ENCODE measurements at places on chromosomes 3 and 15.
A peak's percentile ranks its signal among the peaks of the same experiment; 100 is the strongest.

GRCh38 chr15:101579631-101580163 lies 72.5 kb downstream of the TM2D3 start:
- no peak for DNase-seq

- DNase-seq: no peak
Measured at GRCh38 chr15:34754171-34754601, 612 bp downstream of the GJD2 start.

- no peak for DNase-seq
Measured at GRCh38 chr3:81390796-81391195, 370.6 kb downstream of the GBE1 start.

DNA sequence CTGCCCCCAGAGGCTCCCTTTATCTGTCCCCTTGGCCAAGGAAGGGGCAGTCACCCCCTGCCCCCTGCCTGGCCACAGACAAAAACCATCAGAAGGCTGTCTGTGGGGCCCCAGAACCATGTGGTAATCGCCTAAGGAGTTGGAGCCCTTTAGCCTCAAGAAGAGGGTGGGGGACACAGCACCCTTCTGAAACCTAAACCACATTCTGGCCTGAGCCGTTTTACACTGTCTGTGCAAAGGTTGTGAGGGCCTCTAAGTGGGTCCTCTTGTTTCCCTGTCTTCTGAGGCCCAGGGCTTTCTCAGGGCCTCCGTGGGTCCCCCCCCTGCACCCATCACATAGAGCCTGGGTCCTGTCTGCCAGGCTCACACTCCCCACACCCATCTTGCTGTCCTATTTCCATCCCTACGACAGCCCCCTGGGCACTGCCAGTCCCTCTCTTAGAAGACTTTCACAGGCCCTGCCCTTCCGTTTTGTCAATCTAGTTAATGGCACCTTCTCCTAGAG lies 17.9 kb upstream of the RPUSD3 start:
- DNase-seq: no peak

DNA sequence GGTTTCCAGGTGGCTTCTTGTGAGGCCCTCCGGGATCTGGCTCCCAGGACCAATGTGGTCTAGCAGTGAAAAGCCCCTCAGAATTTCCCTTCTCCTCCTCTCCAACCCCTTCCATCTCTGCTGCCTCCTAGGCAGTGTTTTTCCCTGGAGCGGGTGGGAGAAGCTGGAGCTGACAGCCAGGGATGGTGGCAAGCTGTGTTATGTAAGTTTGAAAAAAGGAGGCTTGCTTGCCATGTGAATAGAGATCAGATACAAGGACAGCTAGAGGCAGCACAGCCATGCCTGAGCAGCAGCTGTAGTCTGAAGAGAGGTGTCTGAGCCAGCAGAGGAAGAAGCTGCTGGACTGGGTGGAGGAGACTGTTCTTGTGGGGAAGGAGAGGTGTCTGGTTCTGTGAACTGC lies 20.6 kb downstream of the SNAPC5 start:
- no peak for DNase-seq

- no peak for DNase-seq
Measured at GRCh38 chr3:170864525-170865208, 5.3 kb downstream of the RPL22L1 start.

- no peak for DNase-seq
Measured at GRCh38 chr3:65615329-65615728, 423.4 kb downstream of the MAGI1 start.

DNA sequence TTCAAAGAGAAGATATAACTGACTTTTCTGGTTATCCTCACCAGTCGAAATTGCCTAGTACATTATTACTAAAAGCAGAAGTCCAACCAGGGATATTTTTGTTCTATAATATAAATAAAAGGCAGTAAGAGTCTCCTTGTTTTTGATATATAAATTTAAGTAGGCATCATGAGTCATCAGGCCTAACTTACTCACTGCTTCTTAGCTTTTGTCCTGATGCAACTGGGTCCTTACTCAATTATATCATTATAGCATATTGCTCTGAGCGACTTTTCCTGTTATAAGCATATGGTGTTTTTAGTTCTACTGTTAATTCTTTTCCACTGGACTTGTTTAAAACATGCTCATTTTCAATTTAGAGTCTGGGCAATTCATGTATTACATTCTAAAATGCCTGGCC lies 910.1 kb downstream of the MCTP2 start:
- DNase-seq: peak; percentile 9

DNA sequence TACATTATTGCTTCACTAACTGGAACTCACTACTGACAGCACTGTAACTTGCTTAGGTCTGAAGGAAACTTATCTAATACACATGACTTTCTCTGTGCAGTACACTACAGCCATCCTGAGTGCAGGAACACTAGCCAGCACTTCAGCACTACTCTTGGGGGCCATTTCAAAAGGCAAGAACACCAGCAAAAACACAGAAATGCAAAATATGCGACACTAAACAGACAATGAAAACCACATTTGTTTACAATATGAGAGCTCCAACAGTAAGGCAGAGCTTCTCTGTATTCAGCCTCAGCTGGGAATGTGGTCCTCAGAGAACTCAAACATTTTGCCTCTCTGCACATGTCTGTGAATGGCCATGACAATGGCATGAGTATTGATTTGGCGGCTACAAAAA lies 109.6 kb downstream of the ARRDC4 start:
- peak; percentile 43 for DNase-seq

DNA sequence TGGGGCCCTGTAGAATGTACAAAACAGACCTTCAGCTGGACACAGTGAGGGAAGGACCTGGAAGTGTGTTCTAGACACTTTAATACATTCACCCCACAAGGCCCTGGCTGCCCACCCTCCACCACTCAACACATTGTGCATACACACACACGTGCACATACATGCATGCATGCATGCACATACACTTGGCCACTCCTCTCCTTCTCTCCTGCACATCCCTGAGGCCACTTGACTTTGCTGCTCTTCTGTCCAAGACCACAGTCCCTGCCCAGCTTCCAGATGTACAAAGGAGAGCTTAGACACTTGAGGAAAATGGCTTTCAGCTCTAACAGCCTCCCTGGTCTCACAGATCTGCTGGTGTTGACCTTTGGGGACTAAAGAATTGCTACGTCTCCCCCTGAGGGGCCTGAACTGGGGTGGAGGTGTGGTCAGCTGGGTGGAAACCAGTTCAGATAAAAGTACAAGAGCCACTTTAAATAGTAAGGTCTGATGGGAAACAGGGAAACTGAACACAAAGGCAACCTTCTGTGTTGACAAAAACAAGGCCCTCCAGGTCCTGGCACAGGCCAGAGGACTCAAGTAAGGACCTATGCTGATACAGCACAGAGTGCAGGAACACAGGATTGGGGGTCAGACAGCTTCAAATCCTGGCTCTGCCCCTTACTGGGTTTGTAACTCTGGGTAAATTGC lies 24.8 kb upstream of the NOX5 start:
- DNase-seq: no peak

DNA sequence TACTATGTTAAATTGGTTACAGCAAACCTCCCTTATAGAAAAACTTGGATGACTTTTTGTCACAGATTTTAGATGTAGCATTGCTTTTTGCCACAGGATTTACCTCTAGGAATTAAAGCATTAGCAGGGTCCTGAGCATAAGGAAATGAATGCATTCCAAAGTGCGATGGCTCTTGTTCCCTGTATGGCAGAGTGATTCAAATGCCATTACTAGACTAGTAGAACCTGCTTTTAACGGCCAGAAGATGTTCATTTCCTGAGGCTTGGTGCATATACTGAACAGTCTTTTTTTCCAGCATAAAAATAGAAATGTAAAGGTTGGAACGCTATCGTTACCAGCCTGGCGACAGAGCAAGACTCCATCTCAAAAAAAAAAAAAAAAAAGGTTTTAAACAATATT lies 59.4 kb downstream of the WNT5A start:
- DNase-seq: no peak

GRCh38 chr3:12447075-12447474 lies 37.2 kb upstream of the TSEN2 start:
- no peak for DNase-seq

GRCh38 chr3:78794431-78794830 lies 973.4 kb downstream of the ROBO1 start:
- no peak for DNase-seq

GRCh38 chr15:63941698-63942465 lies 104.4 kb downstream of the DAPK2 start:
- no peak for DNase-seq

- no peak for DNase-seq
Measured at GRCh38 chr3:66885326-66886000, 112.6 kb upstream of the KBTBD8 start.

DNA sequence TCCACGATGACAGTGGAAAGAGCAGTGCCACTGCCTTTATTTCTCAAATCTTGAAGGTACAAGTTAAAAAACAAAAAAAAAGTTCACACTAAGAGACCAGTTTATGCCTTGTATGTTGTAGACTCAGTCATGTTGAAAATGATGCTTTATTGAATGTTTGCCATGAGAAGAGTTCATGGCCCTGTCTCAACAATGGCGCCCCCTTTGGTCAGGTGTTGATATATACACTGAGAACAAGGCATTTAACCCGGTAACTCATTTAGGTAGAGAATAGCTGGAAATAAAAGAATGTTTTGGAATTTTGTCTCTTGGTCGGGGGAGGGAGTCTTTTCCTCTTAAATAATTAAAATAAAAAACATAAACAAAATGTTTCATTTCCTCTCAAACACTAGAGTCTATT lies 145.6 kb upstream of the SLC2A2 start:
- no peak for DNase-seq

- no peak for DNase-seq
Measured at GRCh38 chr3:48999085-48999858, 7.9 kb upstream of the WDR6 start.

DNA sequence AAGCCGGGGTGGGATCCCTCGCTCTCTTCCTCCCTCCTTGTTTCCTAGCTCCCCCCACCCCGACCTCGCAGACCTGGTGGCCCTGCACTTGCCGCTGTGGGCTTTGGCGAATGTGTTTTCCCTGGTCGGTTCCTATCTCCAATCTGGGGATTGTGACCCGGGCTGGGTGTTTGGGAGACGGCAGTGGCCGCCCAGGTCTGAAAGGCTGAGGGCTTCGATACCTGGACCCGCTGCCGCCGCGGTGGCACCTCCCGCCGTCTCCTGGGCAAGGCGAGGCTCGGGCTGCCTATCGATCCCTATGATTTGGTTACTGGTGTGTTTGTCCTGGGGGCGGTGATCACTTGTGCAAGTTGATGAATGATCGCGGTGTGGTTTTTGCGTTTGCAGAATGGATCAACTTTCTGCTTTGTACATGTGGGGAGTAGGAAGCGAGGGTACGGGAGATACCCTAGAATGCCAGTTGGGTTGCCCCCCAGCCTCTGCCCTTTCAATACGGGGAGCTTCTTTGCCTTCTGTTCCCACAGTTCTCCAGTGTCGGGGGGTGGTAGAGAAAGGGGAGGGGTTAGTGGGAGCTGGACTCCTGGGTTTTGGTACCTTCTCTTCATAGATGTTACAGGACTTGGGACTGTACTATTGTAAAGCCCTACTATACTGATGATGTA lies 3.0 kb downstream of the BBX start:
- DNase-seq: peak; percentile 1

DNA sequence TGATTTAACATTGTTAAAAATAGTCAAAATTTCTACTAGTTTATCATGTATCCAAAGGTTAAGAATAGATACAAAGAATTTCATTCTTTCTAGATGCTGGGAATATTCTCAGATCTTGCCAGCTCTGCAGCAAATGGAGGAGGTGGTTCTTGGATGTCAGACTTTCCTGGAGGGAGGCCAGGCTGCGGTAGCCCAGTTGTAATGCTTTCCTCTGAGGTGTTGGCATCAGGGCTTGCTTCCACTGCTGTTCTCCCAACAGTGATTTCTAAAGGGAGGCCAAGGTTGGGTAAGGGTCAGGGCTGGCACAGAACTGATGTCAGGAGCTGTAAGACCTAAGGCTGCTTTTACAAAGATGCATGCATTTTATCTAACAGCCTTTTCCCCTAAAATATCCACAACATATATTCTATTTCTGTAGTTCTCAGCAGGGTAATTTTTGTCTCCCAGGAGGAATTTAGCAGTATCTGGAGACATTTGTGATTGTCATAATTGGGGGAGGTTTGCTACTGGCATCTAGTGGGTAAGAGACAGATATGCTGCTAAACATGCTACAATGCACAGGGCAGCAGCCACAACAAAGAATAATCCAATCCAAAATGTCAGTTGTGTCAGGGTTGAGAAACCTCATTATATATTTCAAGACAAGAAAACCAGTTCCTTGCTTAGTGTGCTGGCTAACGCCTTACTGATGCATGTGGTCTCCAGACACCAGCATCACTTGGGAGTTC lies 42.0 kb upstream of the SPTSSB start:
- peak; percentile 14 for DNase-seq

- no peak for DNase-seq
Measured at GRCh38 chr3:24506966-24507775, 12.5 kb upstream of the THRB start.

GRCh38 chr3:127166501-127167065 lies 26.3 kb upstream of the PRR23E start:
- no peak for DNase-seq

DNA sequence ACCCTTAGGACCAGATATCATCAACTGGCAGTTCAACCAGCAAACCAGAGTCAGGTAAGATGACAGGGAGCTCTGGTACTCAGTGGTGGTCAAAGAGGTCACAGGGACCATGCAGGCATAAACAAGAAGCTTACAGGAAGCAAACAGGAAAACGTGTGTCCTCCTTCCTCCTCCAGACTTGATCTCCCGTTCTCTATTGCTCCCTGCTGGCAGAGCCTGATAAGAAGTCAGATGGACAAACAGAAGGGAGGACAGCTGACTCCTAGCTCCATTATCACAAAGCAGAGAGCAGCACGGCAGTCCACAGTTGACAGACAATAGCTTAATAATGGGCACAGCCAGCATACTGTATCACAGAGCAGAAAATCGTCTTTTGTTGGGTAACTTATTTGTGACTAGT lies 156.5 kb upstream of the SLC2A2 start:
- peak; percentile 27 for DNase-seq

GRCh38 chr15:90063770-90064247 lies 38.5 kb downstream of the IDH2 start:
- DNase-seq: no peak

DNA sequence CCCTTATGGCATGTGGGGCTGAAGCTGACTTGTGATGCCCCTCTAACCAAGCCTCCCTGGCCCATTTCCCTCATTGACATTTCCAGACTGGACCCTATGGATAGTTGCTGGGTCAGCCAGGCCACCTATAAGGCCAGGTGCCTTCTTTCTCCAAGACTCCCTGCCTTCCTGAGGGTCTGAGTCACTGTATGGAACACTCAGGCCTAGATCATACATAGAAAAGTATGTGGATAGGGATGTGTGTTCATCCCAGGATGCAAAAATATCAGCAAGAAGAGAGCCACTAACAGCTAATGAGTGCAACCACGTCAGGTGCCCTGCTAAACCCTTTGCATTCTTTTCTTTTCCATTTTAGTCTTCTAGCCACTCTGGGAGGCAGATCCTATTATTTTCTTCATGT lies 168.4 kb upstream of the WNT5A start:
- DNase-seq: no peak

DNA sequence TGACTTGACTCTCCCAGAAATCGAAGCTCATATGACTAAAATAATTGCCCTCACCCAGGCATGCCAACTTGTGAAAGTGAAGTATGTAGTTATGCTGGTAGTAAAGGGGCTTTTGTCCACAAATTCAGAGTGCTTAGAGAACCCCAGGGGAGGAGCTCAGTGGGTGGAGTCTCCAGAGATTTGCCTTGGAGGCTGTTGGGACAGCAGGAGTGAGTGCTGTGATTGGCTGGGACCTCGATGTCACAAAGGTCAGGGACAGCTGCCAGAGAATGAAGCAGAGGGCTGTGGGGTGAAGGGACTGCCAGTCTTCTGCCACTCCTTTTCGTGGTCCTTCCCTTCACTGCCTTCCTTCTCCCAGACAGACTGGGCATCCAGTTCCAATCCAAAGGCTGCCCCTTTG lies 49.8 kb downstream of the ZNF445 start:
- no peak for DNase-seq
